ENCODE measurements at places on chromosomes 5 and 9.

DNA sequence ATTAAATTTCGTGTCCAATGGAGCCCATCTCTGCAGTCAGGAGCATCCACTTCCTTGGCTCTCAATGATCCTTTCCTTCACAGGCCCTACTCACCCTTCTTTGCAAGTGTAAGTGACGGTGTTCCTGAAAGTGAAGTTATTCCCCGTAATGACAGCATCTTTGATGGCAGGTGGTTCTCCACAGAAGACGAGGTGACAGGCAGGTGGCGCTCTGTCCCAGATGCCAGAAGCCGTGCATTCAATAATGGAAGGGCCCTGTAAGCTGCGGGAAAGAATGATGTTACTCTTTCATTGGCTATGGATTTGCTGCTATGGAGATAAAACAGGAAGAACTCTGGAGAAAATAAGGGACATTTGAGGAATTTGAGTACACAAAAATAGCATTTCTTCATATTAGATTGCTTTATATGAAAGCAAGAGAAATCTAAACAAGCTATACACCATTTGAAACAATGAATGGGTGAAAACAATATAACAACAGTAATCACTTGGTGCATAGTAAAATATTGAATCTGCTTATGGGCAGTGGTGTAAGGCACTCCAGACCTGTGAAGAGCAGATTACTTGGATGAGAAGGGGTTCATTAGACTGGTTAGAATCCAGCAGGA is 89.9 kb upstream of the TXNDC8 start:
- DNase-seq = peak; percentile 43

- no peak for DNase-seq
Measured at GRCh38 chr5:149818116-149818515, 88.0 kb downstream of the PPARGC1B start.

DNA sequence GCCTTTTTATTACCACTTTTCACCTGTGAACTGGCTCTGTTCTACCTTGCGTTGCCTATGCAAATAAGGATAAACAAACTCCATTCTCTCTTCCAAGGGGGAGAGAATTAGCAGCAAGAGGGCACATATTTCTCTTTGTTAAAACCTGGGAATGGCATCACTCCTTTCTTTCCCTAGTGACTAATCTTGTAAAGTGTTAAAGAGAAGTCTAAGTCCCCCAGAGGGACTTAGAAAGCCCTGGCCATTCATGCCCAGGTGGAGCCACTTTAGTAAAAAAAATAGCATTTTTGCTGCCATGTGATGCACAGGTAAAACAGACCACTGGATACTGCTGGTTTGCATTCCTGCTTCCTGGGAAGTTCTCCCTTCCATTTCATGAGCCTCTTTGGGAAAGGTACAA is 148.4 kb downstream of the MAN2A1 start:
- DNase-seq = no peak

DNA sequence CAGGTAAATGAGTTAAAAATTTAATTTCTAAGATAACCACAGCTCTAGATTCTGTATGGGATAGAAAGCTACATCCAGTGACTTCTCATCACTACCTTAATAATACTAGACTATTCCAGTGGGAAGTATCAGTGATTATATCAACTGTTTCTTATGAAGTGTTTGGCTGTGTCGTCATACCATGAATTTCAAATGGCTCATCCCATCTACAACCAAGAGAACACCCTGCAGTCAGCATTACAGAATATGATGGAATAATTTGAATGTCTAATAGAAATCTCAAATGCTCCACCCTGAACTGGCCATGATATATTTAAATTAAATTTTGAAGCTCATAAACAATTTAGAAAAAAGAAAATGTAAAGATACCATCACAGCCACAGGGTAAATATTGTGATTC is 245.0 kb downstream of the ADAMTSL1 start:
- DNase-seq = no peak

GRCh38 chr9:134381671-134382516 is 55.6 kb downstream of the RXRA start:
- no peak for DNase-seq

DNA sequence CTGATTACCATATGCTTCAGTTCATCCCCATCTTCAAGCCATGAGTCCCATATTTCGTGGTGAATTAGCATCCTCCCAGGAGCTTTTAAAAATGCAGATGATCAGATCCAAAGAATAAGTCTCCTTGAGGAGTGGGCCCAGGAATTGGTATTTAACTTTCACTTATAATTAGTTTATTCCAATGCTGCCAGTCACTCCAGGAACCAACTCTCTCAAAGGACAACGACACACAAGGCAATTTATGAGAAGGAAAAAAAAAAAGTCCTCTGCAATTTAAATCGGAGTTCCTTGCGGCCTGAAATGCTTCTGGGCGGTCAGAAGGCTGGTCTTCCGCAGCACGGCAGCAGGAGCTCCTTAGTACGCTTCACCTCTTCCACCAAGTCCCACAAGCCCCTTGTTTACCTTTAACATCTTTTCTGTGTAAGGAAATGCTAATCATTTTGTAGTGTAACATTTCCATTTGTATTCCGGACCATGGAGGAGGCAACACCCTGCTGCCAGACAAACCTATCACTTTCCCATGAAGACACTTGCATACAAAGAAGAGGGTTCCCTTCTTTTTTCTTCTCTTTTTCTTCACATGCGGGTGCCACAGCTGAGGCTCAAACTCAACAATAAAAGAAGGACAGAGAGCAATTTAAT is 16.3 kb upstream of the KCNV2 start:
- no peak for DNase-seq

GRCh38 chr5:132378580-132378979 is 9.1 kb downstream of the SLC22A5 start:
- DNase-seq = peak; percentile 32

- DNase-seq = no peak
Measured at GRCh38 chr5:33415811-33416354, 24.9 kb upstream of the TARS1 start.

- no peak for DNase-seq
Measured at GRCh38 chr9:109990541-109990940, 210.5 kb downstream of the PALM2AKAP2 start.

- peak; percentile 18 for DNase-seq
Measured at GRCh38 chr5:124906339-124907097, 160.1 kb upstream of the ZNF608 start.

- no peak for DNase-seq
Measured at GRCh38 chr5:66661149-66661548, 65.0 kb downstream of the MAST4 start.

DNA sequence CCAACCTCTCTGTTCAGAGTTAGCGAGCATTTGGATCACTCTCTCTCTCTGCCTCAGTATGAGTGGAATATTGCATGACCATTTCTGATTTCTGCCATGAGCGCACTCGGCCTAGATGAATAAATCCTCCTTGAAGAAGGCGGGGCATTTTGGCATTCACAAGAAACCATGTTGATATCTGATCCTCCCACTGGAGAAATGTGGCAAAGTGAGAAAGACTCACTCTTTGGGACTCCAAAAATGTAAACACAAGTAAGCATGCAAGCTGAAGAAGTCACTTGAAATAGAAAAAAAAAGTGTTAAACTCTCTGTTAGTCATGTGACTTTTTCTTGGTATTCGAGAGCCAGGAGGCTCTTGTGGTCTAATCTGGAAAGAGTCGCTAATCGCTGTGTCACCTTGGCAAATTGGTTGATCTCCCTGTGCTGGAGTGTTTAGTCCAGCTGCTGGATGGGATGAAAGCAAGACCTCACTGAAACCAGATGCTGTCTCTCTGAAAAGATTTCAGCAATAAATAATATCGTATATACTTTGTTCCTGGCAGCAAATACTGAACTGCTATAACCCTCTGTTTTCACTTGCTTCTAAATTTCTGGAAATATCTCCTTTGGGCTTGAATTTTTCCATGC is 95.5 kb downstream of the GHR start:
- DNase-seq = no peak

DNA sequence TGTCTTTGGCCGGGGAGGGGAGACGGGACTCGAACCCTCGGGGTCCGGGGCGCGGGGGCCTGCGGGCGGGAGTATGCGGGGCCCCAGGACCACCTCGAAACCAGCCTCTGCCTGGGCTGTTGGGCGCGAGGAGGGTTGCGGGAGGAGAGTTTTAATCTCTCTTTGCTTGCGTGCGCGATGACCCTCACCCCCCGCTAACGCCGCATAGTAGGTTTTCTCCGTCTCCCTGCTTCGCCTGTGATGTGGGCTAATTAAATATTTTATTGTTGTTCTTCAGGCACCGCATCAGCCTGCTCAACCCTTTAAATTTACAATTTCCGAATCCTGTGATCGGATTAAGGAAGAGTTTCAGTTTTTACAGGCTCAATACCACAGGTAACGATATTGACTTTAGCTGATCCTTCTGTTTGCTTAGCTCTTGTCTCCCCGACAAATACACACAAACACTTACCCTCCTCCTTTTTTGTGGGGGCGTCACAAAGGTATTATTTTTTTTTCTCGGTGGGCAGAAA is 1.7 kb downstream of the TLE4 start:
- DNase-seq = peak; percentile 29

- DNase-seq = no peak
Measured at GRCh38 chr5:42842921-42843641, 31.4 kb upstream of the SELENOP start.

GRCh38 chr5:93360436-93361088 is 220.5 kb downstream of the NR2F1-AS1 start:
- DNase-seq = no peak

DNA sequence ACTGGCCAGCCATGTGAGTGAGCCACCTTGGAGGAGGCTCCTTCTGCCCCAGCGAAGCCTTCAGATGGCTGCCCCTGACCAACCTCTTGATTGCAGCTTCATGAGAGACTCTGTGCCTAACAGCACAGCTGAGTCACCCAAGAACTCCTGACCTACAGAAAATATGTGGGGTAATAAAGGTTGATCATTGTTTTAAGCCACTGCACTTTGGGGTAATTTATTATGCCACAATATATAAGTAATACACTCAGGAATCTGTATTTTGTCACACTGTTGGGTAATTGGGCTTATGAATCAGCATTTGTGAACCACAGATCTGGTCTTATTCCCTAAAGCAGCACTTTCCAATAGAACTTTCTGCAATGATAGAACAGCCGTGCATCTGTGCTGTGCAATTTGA is 24.4 kb upstream of the VDAC1 start:
- peak; percentile 65 for DNase-seq

DNA sequence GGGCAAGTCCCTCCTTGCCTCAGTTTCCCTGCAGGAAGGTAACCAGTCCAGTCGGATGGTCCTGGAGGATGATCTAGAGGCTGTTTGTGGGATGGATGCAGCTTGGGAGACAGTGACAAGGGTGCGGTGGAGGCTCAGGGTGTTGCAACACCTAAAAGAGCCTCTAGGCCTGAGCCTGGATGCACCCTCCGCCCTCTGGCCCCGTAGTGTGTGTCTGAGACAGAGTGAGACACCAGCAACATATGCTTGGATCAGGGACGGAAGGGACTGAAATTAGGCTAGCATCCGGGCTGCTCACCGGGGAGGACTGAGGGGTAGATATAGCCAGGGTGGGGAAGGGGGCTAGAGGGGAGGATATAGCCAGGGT is 1.1 kb downstream of the CRAT start:
- DNase-seq = peak; percentile 54

DNA sequence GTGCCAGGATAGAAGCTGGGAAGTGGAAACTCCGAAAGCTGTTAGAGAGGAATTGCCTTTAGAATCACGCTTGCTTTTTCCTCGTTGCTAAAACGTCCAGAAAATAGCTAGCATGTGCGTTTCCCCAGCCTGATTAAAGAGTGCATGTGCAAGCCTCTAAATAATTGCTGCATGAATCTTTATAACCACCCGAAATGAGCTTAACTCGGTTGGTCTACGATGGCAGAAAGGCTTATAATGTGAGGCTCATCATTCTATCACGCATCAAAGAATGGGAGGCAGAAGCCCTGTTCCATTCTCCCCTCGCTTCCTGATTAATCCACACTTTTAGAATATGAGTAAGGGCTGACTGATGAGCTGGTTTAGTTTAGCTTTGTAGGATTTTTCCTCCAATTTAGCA is 394.6 kb upstream of the WWC1 start:
- no peak for DNase-seq

GRCh38 chr5:105619725-105620124 is 2051.0 kb downstream of the EFNA5 start:
- no peak for DNase-seq

GRCh38 chr9:10127867-10128266 is 484.9 kb downstream of the PTPRD start:
- no peak for DNase-seq
